Activated CD4-positive, alpha-beta memory T cell treated with anti-CD3 and anti-CD28 coated beads, Interleukin-2, amount 10 ng/mL, durations not matched to agents 7 days and 5 days (primary cell): ENCODE measurements at places on chromosomes 7 and 10.

GRCh38 chr7:45687721-45688120 lies 113.6 kb downstream of the ADCY1 start:
- no peak for DNase-seq

DNA sequence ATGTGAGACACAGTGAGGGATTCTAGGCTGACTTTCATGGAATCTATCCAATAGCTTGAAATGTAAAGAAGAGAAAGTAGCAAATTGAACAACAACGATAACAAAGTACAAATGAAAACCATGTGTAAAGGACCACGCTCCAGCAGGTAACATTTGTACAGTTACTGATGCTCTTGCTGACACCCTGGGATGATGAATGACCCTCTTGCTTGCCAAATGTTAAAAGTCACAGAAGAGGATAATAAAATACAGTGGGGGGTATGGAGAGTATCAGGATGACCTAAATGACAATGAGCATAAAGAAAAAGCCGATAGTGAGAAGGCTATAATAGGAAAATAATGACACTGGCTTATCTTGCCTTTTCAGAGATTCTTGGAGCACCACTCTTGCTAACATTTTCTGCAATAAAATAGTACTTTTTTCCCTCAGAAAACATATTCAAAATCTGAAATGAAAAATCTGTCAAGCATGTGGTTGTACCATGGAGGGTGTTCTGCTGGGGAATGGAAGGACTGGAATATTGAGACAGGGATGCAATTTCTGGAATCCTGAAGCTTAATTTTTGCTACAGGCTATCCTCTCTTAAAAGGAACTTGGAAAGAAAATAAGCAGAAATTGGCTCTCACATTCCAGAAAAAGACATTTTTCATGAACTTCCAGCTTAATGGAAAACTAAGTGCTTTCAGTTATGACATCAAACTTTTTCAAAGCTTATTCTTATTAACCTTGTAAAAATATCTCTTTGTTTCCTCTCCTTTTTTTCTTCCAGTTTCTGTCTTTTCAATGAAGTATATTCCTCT lies 303.2 kb upstream of the GHITM start:
- DNase-seq, result no peak

- DNase-seq, result no peak
Measured at GRCh38 chr7:155220903-155221302, 76.8 kb upstream of the INSIG1 start.

- no peak for DNase-seq
Measured at GRCh38 chr7:105721571-105722104, 140.3 kb upstream of the EFCAB10 start.

DNA sequence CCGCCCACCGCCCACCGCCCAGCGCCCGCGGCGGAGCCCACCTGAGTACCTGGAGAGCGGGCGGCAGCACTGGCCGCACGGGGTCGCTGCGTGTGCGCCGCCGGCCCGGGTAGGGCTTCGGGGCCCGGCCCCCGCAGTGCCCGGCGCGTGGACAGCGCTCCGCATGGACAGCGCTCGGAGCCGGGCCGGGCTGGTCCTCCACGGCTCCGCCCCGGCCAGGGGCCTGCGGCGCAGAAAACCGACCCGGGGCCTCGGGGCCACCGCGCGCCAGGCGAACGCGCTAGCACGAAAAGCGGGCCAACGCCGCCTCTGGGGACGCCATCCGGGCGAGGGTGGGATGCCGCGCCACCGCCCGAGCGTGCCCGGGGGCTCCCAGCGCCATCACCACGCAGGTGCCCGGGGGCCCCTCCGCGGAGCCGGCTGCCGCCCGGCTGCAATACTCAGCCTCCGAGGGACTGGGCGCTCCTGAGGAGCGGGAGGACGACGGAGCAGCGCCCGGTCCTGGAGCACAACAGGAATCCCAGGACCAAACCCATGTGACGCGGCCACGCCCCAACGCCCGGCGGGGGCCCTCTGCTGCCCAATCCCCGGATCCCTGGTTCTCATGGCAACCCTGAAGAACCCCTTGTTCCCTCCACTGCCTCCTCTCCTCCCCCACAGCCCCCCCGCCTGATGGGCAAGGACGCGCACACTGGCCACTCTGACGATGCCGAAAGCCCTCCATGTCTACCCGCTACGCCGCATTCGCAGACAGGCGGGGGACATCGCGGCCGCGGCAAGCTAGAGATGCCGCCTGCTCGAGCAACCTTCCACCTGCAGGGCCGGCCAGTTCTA lies at the start of gene GRB10:
Gene GRB10 (minus strand): TSS at position 522 of the 834 bp plus-strand sequence. CDS start 50,574 bp downstream, outside the sequence.
- no peak for DNase-seq

- no peak for DNase-seq
Measured at GRCh38 chr7:26619348-26619984, 244.9 kb downstream of the SKAP2 start.

DNA sequence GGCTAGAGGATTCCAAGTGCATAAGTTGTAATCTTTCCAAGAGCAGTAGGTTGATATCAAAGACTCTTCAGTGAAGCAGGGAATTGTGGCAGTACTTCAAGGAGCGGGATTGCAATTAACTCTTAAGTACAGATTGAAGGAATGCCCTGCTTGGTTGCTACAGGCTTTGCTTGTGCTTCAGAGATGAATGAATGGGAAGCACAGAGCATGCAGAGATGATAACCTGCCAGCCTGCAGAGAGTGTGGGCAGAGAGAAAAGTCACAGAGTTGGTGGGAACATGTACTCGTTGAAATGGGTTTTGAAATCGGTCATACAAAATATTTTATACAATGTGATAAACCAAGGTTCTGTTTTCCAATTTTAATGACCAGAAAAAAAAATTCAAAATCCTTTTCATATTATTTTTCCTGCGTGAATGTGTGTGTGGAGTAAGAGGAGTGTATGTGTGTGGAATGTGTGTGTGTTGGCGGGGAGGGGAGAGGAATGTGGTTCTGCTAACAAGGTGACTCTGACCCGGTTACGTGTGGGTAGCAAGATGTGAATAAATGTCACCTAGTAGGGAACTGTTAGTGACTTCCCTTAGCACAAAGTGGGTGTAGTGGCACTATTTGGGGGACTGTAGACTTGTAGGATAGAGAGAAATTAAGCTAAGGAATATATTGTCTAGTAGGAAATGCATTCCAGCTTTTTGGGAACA lies 697.8 kb downstream of the GATA3 start:
- DNase-seq, result no peak

DNA sequence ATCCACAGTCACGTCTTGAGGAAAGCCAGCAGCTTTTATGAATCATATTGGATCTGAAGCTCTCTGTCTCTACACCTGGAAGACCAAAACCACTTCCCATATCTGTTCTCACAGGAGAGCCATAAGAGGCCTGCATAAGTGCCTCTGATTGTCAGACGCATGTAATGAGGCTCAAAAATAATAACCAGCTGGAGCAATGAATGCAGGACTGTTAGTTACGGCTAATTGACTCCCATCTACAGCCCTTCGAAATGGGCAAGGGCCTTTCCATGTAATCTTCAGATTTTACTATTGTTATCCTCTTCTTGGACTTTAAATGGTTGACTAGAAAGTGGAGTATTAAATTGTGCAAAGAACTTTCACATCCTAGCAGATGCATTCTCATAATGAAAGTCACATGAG lies 4.4 kb upstream of the SEMA3C start:
- DNase-seq, result no peak

DNA sequence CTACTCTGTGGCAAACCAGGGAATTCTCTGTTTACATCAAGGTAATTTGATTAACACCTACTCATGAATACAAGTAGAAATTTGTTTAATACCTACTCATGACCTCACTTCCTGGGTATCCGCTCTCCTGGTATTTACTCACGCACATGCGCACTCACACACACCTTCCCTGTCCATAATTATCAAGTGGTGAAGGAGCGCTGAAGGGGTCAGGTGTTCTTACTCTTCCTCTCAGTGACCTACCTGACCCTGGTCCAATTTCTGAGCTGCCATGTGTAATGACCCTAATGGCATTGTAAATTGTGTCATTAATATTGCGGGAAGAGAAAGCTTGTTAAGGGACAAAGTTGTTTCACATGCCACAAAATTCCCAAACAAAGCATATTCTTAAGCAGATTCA lies 41.3 kb upstream of the TRIL start:
- DNase-seq, result no peak

DNA sequence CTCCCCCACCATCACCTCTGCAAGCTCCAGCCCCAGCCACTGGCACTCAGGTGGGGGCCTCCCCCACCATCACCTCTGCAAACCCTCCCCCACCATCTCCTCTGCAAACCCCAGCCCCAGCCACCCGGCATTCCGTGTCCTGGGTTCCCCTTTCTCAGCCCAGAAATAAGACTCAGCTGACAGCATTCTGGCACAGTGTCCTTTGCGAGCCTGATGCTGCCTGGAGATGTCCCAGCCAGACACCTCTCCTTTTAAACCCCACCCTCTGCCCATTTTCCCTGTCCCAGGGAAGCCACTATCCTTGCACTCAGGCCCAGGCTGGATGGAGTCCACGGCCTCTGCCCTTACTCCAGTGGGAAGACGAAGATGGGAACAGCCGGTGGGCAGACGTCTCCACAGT lies 49.8 kb downstream of the ELFN1 start:
- no peak for DNase-seq

DNA sequence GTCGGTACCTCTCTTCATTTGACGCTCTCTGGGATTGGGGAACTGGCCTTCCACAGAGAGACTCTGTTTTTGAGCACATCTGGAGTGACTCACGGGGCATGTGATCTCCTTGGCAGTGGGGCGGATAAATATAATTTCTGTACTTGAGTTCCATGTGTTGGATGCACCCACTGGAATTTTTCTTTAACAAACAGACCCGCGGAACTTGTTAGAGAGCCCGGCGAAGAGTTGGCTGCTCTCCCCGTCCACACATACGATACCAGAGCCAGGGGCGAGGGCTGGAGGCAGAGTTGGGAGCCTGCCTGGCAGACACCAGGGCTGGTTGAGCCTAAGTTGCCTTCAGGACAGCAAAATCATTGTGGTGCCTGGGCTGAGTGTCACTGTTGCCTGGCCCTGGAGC lies at the start of gene FAM180A:
Gene FAM180A (minus strand): TSS at position 44 of the 400 bp plus-strand sequence. CDS start 233 bp downstream, outside the sequence.
- no peak for DNase-seq

DNA sequence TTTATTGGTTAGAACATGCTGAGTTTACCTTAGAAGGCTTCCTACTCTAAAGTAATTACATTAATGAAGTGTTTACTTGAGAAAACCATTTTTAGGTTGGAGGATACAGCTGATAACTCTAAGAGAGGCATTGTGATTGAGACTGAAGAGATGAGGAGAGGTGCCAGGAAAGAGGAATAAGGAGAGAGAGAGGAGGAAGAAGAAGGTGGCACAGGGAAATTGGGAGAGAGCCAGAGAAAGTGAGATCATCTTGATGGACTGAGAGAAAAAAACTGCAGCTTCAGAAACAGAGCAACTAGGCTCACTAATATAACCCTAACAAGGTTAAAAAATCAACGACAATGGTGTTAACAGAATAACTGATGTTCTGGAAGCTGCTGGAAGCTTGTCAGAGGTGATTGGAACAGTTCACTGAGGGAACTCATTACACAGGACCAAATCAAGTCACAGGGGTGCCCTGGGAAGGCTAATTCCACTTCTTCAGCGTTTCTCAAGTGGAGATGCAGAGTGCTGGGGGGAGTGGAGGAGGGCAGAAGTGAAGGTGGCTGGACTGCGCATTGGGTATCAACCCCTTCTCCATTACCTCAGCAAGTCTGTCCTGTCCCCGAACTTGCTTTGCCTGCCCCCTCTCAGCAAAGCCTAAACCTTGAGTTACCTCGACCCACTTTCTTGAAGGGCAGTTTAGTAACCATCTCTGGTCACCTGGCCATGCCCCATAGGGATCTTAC lies 6.9 kb upstream of the SORBS1 start:
- DNase-seq, result no peak

GRCh38 chr10:132328106-132328505 lies 3.9 kb upstream of the LRRC27 start:
- no peak for DNase-seq

DNA sequence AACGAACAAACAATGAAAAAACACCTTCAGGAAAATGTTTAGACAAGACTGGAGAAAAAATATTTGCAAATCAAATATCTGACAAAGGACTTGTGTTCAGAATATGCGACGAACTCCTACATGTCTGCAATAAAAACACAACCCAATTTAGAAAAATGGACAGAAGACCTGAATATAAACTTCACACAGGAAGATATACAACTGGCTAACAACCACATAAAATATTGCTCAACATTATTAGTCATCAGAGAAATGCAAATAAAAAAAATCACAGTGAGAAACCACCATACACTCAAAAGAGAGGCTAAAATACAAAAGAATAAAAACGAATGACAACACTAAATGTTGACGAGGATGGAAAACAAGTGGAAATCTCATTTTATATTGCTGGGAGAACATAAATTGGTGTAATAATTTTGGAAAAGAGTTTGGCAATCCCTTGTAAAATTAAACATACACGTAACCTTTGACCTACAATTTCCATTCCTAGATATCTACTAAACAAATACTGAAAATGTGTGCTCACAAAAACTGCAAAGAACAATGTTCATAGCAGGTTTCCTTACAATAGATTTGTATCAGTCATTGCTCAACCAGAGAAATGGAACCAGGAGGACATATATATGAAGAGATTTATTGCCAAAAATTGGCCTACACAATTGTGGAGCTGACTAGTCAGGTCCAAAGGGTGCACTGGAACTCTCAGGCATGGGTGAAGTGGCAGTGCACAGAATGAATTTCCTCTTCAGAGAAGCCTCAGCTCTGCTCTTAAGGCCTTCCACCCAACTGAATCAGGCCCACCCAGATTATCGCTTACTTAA lies 82.9 kb upstream of the OGDHL start:
- no peak for DNase-seq

GRCh38 chr10:60513281-60513680 lies 123.6 kb upstream of the ANK3 start:
- DNase-seq, result no peak

DNA sequence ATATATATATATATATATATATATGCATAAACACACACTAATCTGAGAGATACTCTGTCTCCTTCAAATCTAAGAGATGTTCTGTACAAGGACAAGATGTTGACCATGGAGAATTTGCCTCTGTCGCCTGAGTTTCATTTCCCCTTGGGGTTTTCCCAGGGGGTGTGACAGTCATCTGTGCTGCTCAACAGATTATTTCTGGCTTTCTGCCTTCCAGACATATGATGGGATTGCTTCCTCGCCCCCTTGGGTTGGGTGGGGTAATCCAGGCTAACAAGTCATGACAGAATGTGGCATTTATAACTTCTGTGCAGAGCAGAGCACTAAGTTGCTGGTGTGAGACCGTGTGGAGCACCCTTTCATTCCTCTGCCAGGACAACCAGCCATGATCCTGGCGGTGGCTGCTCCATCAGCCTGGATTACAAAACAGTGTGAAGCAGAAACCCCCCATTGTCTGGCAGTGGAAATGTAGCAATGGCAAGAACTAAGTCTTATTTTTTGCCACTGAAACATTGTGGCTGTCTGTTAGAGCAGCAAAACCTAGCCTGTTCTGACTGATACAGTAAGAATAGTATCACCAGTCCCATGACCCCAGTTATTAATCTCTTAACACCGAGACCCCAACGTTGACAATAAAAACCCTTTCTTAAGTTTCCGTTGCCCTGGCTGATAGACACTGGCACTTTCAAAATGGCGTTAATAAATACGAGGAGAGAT lies 13.7 kb upstream of the USP6NL start:
- DNase-seq, result no peak
